ENCODE measurements at places on chromosomes 6 and 20.
A peak's percentile ranks its signal among the peaks of the same experiment; 100 is the strongest.

DNA sequence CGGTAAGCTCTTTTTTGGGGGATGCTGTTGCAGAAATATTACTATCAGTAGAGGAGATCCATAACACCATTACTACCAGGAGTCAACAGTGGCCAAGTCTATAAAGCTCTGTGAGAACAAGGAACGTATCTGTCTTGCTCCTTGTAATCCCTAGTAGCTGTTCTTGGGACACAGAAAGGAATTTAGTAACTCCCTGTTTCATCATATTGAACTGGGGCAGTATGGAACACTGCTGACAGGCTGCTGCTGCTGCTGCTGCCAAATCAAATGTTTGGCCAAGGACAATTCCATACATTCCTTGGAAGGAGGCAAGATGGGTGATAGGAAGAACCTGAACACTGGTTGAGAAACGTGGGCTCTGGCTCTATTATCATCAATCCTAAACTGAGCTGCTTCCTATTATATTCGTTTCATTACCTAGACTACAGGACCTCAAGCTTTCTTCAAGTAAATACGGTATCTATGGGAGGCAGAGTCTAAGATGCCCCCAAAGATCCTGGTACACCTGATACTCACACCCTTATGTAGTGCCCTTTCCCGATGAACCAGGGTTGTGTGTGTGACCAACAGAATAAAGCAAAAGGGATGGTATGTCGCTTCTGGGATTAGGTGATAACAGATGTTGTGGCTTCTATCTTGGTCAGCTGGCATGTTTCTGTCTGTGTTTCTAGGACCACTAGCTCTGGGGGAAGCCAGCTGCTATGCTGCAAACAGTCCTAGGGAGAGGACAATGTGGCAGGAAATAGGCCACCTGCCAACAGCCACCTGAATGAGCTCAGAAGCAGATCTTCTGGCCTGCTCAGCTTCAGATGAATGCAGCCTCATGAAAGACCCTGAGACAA is 39.5 kb downstream of the ELOVL5 start:
- DNase-seq = no peak

DNA sequence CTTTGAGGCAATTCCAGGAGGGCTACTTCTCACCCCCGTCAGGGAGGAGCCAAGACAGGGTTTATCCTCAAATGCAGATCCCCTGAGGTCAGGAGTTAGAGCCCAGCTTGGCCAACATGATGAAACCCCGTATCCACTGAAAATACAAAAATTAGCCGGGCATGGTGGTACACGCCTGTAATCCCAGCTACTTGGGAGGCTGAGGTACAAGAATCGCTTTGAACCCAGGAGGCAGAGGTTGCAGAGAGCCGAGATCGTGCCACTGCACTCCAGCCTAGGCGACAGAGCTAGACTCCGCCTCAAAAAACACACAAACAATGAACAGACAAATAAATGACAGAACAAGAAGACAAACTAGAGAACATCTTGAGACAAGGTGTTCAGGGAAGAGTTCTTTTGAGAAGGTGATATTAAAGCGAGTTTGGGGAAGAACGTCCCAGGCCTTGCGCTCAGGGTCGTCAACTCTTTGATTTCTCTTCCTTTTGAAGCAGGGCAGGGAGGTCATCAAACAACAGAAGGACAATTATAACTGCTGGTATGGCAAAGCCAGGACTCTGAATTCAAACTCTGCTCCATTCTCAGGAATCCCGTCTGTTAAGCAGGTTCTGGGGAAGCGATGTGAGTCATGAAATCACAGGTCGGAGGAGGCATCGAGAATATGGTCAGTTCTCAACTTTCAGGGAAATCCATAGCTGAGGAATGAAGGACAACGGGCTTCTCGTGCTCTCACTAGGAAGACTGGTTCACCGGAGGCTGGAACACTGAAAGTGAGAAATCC is 1.4 kb upstream of the RALY start:
- DNase-seq = no peak

DNA sequence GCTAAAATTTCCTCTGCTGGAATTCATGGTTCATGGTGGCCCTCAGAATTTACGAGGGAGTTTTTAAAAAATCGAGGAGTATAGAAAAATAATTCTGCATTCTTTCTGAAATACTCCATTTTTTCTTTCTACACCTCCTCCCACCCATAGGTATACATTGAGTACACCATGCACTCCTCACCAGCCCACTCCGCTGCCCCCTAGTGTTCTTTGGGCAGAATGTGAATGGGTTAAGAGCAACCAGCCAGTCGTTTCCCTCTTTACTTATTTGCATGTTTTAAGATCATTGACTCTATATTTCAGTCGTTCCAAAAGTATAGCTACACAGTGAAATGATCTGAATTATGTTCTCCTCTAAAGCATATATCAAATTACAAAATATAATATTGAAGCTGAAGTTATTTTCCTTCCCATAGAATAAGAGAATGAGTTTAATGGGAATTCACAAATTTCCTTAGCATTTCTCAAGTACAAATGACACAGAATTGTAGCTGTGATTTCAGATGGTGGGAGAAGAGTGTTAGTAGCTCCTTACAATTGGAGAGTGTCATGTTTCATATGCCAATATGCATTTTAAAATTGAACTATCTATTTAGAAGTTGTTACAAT is 977.7 kb upstream of the SLC35B3 start:
- DNase-seq = peak; percentile 34

- no peak for DNase-seq
These were observed 63.8 kb downstream of the MBOAT1 start for GRCh38 chr6:20148433-20148832.

- DNase-seq = peak; percentile 65
These were observed 154.0 kb downstream of the TRIM27 start for GRCh38 chr6:28769626-28770402.

GRCh38 chr20:39646874-39647413 is 684.8 kb downstream of the DHX35 start:
- DNase-seq = no peak

GRCh38 chr6:39553029-39553428 is 172.2 kb downstream of the KIF6 start:
- no peak for DNase-seq

DNA sequence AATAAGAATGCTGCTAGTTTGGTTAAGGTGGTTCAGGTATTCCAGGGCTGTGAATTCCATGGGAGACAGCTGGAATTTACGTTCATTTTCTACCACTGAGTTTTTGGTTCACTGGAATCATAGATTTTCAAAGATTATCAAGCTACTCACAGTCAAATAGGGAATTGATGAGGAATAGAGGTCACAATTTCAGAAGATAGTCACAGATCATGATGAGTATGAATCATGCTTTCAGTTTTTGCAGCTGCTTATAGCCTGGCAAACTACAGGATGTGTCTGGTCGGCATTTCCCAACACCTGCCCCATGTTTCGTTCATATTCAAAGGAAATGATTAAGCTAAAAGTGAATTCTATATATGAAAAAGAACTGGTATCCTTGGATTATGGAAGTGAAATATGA is 58.7 kb downstream of the BCKDHB start:
- no peak for DNase-seq

DNA sequence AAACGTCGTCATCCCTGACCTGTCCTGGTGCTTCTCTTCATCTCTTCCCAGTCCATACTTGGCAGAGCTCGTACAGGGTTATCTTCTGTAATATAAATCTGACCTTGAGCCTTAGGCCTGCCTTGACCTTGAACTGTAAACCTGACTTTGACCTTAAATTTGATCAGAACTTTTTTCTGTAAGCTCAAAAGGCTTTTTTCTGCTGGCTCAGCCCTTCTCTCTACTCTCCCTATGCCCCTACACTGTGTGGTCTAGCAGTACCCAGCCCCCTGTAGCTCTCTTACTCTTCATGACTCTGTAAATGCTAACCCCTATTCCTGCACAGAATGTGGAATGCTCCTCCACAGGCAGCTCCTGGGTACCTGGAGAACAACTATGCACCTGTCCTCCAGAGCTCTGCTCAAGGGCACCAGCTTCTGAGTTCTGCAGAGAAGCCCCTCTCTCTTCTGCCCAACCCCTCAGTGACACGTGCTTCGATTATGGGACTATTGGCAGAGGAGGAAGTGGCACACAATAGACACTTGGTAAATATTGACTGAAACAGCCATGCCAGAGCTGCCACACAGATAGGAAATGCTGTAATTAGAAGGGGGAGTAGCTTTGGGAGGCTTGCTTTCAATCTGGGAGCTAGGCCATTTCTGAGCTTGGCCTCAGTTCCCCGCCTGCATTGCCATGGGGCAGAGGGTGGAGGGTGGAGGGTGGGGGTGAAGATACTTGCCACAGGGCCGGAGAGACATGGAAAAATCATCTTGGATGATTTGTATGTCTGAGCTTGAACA is 15.4 kb downstream of the SNPH start:
- no peak for DNase-seq

DNA sequence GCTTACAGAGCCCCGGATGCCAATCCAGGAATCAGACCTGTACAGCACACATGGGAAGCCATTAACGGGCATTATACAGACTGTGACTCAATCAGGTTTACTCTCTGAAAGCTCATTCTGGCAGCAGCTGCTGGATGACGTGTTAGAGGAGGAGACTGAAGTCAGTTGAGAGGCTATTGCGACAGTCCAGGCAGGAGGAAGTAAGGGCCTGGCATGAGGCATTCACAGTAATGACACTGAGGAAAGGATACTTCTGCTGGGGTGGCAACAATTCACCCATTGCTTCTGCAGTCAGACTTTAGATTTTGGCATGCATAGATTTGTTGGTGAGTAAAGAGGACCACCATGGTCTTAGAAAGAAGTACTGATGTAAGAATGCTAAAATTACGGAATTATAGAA is 151.0 kb upstream of the HEY2 start:
- peak; percentile 24 for DNase-seq

DNA sequence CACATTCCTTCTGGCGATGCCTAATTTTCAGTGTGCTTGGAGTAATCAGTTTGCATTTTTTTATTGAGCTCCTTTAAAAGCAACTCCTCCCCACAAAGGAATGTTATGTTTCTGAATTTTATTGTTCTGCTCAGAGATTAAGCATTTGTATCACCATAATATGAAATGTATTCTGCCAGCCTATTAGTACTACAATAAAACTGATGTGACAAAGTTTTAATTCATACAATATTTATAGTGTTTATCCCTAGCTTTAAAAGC is 236.9 kb upstream of the ASCC3 start:
- no peak for DNase-seq

GRCh38 chr6:113960795-113961194 is 10.2 kb downstream of the HDAC2 start:
- no peak for DNase-seq

DNA sequence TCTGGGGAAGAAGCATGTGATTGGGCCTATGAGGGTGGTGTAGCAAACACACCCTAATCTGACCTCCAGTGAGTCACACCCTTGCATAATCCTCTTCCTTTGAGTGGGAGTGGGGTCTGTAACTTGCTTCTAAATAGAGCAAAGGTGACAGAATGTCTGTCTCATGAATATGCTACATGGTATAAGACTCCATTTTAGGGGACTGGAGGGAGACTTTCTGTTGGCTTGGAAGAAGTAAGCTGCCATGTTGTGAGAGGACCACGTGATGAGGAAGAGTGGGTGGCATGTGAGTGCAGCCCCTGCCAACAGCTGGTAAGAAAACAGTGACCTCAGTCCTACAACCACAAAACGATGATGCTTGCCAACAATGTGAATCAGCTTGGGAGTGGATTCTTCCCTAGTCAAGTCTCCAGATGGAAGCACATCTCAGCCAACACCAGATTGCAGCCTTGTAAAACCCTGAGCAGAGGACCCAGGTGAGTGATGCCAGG is 3.7 kb downstream of the AK9 start:
- peak; percentile 31 for DNase-seq

GRCh38 chr20:2144850-2145249 is 43.2 kb downstream of the STK35 start:
- no peak for DNase-seq

GRCh38 chr6:87687296-87687695 is 14.7 kb downstream of the AKIRIN2 start:
- no peak for DNase-seq

DNA sequence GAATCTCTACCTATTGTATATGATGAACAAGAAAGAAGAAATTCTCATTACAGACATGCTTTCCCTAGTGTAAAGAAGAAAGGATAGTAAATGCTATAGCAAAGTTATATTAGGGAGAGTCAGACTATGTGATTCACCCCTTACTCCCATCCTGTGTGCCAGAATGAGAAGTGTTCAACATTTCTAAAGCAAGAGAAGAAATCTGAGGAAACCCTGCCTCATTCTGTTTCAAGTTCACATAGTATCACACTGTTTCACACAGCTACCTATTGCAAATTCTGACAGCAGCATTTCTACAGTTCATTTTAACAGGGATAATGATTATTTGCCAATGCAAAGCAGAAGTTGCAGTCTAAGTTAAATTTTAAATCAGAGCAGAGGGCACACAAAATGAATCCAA is 267.2 kb upstream of the TCF21 start:
- no peak for DNase-seq

DNA sequence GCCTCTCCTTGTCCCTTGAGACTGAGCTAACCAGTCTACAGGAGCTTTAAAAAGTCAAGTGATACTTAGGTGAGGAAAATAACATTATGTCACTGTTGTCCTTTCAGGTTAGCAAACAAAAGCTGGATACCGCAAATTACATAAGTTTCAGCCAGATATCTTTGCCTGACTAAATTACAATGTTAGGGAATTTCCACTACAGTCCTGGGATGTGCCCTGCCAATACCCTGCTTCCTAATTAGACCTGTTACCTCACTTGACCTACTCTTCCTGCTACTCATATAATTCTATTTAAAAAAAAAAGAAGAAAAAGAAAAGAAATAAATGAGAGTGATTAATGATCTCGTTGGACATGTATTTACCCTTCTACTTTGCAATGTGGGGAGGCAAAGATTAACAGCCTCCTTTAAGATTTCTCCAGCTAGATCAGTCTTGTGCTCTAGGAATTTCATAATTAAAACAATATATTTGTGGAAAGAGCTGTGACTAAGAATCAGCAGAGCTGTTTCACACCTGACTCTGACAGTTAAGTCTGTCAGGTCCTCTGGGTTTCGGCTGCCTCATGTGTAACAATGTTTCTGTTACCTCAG is 318.9 kb downstream of the HDGFL1 start:
- DNase-seq = peak; percentile 47

- no peak for DNase-seq
These were observed 9.2 kb upstream of the KIAA1755 start for GRCh38 chr20:38269715-38270114.

Measured in Calu3 (cell line).